ENCODE measurements at places on chromosomes 11 and 22.

DNA sequence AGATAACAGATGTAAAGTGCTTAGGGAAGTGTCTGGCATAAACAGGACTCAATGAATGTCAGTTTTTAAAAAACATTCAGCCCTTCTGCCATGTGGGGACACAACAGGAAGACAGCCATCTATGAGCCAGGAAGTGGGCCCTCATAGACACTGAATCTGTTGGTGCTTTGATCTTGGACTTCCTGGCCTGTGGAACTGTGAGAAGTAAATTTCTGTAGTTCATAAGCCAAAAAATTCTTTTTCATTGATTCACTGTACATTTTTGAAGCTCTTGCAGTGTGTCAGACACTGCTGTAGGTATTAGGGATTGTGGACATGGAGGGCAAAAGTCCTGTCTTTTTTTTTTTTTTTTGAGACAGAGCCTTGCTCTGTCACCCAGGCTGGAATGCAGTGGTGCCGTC is 188.6 kb downstream of the HIPK3 start:
- no peak for DNase-seq

GRCh38 chr11:17352950-17353820 is 1.6 kb downstream of the NCR3LG1 start:
- DNase-seq, result peak; percentile 93

- DNase-seq, result peak; percentile 41
Measured at GRCh38 chr11:107898270-107898669, 30.0 kb upstream of the RAB39A start.

- no peak for DNase-seq
Measured at GRCh38 chr11:68504432-68505066, 44.0 kb downstream of the PPP6R3 start.
